NCI-H526 treated with DMSO at 0.1 percent for 48 hours (cell line): ENCODE measurements at places on chromosomes 3 and 15.

DNA sequence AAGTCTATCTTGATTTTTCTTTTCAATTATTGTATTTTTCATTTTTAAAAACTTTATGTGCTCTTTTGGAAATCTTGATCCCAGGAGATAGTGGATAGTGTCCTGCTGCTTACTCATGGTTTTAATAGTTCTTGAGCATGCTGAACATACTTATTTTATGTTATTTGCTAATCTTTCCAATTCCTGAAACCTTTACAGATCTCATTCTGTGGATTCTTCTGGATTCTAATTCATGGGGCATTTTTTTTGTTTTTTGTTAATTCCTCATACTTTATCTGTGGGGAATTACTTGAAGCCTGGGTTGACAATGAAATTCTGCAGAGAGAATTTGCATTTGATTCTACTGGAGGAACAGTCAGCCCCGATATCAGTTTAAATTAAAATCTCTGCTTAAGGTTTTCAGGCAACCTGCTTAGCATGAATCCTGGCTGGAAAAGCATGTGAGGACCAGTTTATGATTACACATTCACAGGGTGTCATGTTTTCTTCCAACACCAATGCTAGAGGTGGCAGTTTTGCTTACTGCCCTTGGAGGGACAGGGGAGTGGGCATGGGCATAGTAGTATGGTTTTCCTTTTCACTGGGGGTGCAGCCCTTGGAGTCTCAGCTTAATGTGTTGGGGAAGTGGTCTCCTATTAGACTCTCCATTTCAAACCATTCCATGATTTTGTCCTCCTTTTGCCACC lies 46.0 kb downstream of the MLH1 start:
- DNase-seq, result no peak

GRCh38 chr15:45635191-45635638 lies 386 bp downstream of the SQOR start:
- no peak for DNase-seq

GRCh38 chr15:66679061-66679656 lies 22.9 kb upstream of the SMAD6 start:
- no peak for DNase-seq

- DNase-seq, result no peak
Observed at GRCh38 chr3:143179603-143180002, 60.0 kb downstream of the CHST2 start.

DNA sequence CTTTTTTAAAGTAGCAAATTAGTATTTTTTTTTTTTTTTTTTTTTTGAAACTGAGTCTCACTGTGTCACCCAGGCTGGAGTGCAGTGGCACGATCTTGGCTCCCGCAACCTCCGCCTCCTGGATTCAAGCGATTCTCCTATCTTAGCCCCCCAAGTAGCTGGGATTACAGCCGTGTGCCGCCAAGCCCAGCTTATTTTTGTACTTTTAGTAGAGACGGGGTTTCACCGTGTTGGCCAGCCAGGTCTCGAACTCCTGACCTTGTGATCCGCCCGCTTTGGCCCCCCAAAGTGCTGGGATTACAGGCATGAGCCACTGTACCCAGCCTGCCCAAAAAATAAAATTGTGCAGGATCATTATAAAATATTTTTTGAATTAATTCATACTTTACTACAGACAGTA lies 272.2 kb upstream of the UBE2E1 start:
- no peak for DNase-seq

- no peak for DNase-seq
Observed at GRCh38 chr15:29322415-29322814, 52.8 kb upstream of the NSMCE3 start.

GRCh38 chr3:136142592-136142991 lies 53.5 kb downstream of the MSL2 start:
- no peak for DNase-seq
